ENCODE measurements at places on chromosomes 1 and 21.

DNA sequence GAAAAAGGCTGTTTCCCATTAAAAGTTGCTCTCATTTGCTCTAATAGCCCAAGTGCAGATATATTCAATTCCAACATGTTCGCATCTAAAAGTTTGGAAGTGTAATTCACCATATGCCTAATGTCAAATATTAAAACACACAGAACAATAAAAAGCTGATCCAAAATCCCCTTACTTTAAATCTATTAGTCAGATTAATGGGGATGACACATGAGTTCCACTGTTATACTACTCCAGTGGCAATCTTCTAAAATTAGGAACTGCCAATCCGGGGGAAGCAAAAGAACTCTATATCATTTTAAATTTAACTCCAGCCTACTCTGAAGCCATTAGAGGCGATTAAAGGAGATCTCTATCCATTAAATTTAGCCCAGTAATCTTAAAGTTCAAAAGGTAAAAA lies 317.1 kb downstream of the NTNG1 start:
- no peak for DNase-seq

DNA sequence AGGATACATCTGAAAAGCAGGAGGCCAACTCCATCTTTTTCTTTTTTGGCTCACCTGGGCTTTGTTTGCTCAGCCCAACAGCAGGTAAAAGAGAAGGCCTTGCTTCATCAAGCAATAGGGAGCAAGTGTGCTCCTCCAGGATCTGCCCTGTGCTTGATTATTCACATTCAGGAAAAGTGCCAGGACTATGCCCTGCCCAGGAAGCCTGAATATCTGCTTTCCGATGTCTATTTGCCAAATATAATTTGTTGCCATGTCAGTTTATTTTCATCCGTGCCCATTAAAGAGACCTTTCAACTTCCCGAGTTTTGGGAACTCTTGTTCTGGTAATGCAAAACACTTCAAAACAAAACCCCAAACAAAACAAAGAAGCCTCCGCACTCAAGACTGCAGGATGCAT lies 185.3 kb downstream of the CDC7 start:
- DNase-seq, result no peak

DNA sequence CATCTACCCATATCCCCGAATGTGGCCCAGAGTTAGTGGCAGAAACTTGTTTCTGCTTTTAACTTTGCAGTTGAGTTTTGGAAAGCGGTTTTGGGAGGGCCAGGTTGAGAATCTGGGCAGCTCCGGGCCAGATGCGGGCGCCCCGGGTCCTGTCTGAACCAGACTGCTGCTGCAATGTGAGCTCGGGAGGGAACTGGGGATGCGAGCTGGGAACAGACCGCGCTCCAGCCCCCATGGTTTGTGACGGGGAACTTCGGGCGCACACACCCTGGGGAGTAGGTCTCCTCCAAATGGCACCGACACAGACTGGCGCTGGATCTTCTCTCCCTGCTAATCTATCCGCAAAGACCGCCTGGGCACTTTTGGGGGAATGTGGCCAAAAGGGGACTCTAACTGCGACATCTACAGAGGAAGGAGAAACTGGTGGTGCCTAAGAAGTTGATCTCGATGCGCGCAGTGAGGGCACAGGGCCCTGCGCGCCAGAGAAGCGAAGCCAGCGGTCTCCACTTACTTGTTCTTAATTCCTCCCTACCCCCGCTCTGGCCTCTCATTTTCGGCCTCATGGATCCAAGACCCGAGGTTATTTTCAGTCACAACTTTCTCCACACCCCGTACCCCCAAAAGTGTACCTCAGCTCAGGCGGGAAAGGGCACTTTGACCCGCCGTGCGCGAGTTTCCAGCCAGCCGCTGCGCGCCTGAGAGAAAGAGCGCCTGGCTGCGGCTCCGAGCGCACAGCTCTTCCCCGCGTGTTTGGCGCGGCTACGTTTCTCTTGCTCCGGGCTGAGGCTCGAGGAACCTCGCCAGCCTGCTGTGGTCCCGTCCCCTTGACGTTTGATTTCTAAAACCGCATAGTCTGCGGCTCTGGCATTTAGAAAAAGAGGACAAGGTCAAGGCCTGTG lies 411.0 kb upstream of the ESRRG start:
- no peak for DNase-seq

GRCh38 chr1:58943776-58944175 lies 159.9 kb upstream of the JUN start:
- DNase-seq, result no peak

- no peak for DNase-seq
Observed at GRCh38 chr21:14968029-14968428, 96.8 kb downstream of the NRIP1 start.

GRCh38 chr1:31373056-31373896 lies at the start of gene FABP3:
Gene FABP3 (minus strand): TSS chr1:31373076. CDS start chr1:31373014, 62 bp downstream.
- no peak for DNase-seq

- DNase-seq, result no peak
Observed at GRCh38 chr21:41897700-41898099, 18.6 kb upstream of the PRDM15 start.

GRCh38 chr1:178388418-178389145 lies 108.2 kb downstream of the CLEC20A start:
- DNase-seq, result no peak

- no peak for DNase-seq
Observed at GRCh38 chr21:31460980-31461379, 116.9 kb upstream of the TIAM1 start.

- DNase-seq, result no peak
Observed at GRCh38 chr1:54610048-54610447, 13.3 kb downstream of the FAM151A start.

- no peak for DNase-seq
Observed at GRCh38 chr21:34887725-34888568, 161.2 kb downstream of the RUNX1 start.

All from D721Med (cell line).